ENCODE measurements at places on chromosomes 6 and 20.

DNA sequence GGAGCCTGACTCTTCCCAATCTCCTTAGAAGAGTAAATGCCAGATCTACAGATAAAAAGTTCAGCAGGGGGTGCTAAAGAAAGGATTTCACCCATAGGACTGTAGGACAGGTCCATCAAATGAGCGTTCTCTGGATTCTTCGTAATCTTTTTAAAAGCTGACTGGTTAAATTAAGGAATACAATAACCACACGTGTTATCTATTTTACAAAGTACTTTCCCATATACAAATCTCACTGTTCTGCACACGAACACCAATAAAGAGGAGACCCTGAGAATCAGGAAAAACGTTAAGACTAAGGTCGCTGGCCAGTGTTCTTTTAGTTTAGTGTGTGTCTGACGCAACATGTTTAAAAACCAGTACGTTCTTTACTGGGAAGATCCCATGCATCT is 542 bp downstream of the TUBE1 start:
- peak; percentile 72 for DNase-seq

- no peak for DNase-seq
These were observed 91.2 kb upstream of the EXOC2 start for GRCh38 chr6:783966-784735.

GRCh38 chr6:45946352-45946751 is 69.3 kb downstream of the CLIC5 start:
- DNase-seq, result no peak

DNA sequence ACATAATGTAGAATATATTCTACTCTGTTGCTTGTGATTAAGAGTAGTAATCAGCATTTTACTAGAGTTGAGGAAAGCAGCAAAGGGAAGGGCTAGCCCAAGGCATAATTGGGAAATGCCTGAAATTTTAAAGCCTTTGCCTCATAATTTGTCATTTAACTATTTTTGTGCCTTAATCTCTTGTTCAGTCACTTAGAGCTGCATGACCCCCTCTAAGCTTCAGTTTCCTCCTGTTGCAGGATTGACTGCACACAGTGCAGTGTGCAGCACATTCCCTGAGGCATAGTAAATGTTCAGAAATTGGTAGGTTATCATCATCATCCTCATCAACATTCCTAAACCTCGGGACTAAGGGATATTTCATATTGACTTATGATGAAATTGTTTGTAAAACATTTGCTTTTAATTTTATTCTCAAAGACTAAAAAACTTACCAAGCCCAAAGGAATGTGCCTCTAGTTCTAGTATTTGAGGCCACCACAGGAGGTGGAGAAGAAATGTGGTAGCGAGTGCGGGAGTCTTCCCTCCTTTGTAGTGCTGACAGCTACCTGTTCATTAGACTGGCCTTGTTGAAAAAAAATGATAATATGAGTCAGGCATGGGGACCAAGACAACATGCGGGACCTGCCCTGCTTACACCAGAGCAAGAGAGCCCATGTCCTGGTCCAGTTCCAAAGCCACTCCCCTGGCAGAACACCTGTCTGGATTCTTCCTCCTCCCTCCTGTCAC is 14.8 kb upstream of the TENT5A start:
- peak; percentile 45 for DNase-seq

DNA sequence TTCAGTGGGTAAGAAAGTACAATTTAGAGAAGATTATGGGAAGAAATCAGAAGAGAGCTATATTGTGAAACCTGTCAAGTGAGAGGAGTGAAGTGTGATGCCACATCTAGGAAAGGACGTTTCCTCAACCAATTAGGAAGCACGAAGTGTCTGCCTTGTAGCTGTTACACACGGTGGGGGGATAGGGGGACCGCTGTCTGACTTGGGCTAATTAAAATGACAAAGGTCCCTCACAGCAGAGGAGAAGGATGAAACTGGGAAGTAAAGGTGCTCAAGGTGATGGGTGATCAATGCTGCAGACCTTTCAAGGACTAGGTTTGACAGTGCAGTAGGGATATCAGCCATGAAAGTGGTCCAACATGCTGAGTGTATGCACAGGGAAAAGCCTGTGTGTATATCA is 181.1 kb upstream of the PRSS16 start:
- no peak for DNase-seq

- no peak for DNase-seq
These were observed 46.3 kb upstream of the SRPK1 start for GRCh38 chr6:35967076-35967774.

GRCh38 chr20:33675136-33675959 is 1.1 kb upstream of the NECAB3 start:
- DNase-seq, result no peak

- DNase-seq, result peak; percentile 79
These were observed 26.5 kb downstream of the BCKDHB start for GRCh38 chr6:80133020-80133419.

DNA sequence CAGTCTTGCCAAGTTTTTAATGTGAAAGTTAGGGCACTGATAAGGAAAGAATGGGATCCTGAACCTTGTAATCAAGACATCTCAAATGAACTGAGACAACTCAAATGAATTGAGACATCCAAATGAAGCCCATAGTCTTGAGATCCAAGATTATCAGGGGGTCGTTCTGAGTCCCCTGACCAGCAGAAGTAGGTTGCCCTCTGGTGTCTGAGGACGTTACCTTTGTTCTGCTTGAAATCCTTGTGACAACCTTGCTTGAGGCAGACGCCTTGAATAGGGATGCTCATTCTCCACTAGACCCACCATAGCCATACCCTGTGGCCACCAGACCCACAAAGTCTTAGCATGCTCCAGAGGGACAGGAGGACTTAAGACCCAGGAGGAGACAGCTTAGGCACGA is 37.7 kb downstream of the ZBTB9 start:
- DNase-seq, result no peak

GRCh38 chr6:36860126-36860525 is 14.5 kb downstream of the PPIL1 start:
- DNase-seq, result no peak

GRCh38 chr6:85322446-85323105 is 127.3 kb upstream of the NT5E start:
- DNase-seq, result no peak

- DNase-seq, result no peak
These were observed 584 bp downstream of the PTK7 start for GRCh38 chr6:43076464-43077332.

- DNase-seq, result no peak
These were observed 148.9 kb downstream of the TMEM200A start for GRCh38 chr6:130514712-130515111.

GRCh38 chr6:135935941-135936601 is 84.6 kb downstream of the PDE7B start:
- DNase-seq, result peak; percentile 43

GRCh38 chr6:155194399-155194798 is 69.4 kb upstream of the CLDN20 start:
- DNase-seq, result no peak

GRCh38 chr6:141252828-141253608 is 879.7 kb upstream of the GJE1 start:
- DNase-seq, result no peak

DNA sequence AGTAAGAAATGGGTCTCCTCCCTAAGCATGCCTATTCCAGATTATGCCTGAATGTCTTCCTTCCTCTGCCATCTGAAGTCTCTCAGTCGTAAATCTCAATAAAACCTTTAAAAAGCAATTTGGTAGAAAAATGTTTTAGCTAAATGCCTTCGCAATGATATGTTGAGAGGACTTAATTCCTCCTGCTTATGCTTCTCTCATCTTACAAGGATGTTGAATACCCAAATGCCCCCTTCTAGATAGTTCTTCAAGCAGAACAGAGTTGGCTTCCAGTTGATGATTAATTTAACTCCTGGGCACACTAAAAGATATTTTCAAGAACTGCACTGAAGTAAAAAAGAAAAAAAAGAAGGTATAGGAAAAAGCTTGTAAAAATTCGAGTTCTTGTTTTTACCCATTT is 275.0 kb upstream of the SPTLC3 start:
- DNase-seq, result no peak

GRCh38 chr6:170025341-170025911 is 265.5 kb downstream of the DLL1 start:
- DNase-seq, result no peak

- DNase-seq, result no peak
These were observed 113.1 kb downstream of the BMP7 start for GRCh38 chr20:57153238-57153905.

GRCh38 chr20:32941155-32941885 is 62.9 kb downstream of the SUN5 start:
- no peak for DNase-seq

DNA sequence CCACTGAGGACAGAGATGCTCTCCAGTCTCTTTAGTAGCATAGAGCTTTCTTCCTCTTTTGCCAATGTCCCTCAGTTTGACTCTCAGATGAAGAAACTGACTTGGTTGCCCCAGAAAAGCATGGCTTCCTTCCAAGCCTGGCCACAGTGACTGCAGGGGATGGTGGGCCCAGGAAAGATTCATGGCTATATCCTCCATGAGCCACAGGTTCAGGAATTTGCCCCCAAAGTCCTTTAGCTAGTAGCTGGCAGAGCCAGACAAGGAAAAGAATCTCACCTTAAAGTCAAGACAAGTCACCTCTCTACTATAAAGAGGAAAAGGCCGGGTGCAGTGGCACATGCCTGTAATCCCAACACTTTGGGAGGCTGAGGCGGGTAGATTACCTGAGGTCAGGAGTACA is 43.4 kb downstream of the TRAM2 start:
- DNase-seq, result no peak

DNA sequence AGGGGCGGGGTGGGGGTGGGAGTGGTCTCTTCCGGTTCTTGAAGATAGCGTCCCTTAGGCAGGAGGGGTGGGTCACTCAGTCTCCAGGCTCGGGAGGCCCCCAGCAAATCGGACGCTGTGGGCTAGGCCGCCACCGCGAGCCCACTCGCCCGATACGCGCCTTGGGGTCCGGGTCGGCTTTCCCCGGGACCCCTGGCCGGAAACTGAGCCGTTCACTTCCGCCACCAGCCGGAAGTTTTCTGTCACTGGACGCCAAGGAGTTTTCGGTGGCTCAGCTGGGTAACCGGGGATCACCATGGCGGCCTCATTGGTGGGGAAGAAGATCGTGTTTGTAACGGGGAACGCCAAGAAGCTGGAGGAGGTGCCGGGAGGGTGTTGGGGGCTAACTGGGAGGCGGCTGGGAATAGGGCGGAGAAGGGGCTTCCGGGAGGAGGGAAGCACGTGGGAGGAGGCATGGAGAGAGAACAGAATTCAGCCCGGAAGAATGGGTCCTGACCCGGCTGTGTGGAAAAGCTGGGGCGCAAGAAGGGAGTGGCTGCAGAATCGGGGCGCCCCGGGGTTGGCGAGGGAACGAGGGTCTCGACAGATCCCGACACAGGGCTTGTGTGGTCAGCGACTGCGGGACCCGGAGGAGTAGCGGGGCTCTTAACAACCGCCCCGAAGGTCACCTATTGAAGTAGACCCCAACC is at the start of gene ITPA:
TSS of gene ITPA (plus strand) at position 242 of the 689 bp plus-strand sequence. CDS start at position 296, 54 bp downstream.
- DNase-seq, result peak; percentile 36

DNA sequence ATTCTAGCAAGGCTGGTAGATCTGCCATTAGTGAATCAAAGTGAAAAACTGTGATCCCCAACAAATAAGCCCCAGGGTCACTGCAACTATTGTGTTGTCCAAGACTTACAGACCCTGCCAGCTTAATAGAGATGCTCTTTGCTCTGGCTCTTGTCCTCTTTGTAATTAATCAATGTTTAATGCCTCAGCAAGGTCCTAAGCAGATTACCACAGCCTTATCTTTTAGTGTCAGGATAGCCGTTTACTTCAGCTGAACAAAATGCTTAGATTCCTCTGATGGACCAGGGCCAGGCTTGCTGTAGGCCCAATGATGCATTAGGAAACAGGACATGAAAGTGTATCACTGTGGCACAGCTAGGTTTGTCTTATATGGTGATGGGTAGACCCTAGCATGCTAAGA is 353.3 kb downstream of the HACE1 start:
- no peak for DNase-seq

- DNase-seq, result peak; percentile 63
These were observed 8.7 kb downstream of the MMP24OS start for GRCh38 chr20:35269055-35269781.

DNA sequence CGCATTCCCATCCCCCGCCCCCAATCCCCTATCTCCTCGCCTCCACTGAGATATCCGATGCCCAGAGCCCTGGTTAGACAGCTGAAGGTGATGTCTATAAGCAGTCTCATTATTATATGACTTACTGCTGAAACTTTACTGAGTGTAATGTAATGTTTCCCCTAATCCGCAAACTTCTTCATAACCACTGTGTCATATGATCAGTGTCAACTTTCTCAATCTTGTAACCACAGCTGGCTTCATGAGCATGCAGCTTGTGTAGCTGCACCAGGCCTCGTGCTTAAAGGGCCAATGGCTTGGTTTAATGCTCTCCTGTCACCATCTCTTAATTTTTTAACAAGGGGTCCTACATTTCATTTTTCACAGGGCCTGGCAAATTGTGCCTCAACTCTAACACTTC is 8.1 kb downstream of the ASIP start:
- DNase-seq, result no peak

DNA sequence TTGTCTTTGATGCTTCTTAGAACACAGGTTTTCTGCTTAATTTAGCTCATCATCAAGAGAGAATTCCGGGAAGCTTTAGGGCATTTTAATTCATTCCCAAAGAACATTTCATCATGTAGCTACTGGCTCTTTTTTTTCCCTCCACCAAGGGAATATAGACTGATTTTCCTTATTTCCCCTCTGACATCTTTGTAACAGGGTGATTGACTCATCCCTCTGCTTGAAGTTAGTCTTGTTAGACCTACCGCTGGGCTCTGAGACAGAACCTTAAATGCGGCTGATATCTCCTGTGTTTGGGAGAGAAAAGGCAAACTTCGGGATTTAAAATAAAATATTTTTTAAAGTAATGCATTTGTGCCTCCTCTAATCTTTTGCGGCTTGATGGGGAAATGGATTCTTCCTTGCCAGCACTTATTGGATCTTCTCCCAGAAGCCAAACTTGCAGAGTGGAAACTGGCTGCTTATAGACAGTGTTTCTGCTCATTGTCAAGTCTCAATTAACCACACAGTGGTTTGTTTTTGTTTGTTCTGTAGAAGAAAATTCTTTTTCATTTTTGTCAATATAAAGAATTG is 272.7 kb upstream of the PLCB4 start:
- DNase-seq, result no peak

DNA sequence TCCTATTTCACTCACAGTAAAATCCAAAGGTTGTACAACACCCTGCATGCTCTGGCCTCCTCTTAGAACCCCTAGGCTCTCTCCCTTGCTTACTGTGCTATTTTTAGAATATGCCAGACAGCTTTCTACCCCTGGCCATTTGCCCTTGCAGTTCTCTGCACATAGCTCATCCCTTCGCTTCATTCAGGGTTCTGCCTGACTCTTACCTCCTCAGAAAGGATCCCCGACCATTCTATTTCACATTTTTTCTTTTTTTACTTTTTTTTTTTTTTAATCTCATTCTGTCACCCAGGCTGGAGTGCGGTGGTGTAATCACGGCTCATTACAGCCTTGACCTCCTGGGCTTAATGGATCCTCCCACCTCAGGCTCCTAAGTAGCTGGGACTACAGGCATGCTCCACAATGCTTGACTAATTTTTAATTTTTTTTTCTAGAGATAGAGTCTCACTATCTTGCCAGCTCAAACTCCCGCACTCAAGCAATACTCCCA is 33.6 kb downstream of the COMMD7 start:
- DNase-seq, result no peak

GRCh38 chr6:107709341-107709740 is 114.8 kb downstream of the SCML4 start:
- DNase-seq, result no peak

GRCh38 chr20:1392443-1392692 is 486 bp downstream of the FKBP1A start:
- DNase-seq, result no peak

- DNase-seq, result peak; percentile 41
These were observed 16.1 kb downstream of the TTPAL start for GRCh38 chr20:44491635-44492395.

GRCh38 chr6:14929291-14929690 is 316.6 kb upstream of the JARID2 start:
- no peak for DNase-seq

- no peak for DNase-seq
These were observed 128.4 kb downstream of the SYCP2 start for GRCh38 chr20:59804871-59805665.
